ENCODE measurements at places on chromosomes 11 and 22.

DNA sequence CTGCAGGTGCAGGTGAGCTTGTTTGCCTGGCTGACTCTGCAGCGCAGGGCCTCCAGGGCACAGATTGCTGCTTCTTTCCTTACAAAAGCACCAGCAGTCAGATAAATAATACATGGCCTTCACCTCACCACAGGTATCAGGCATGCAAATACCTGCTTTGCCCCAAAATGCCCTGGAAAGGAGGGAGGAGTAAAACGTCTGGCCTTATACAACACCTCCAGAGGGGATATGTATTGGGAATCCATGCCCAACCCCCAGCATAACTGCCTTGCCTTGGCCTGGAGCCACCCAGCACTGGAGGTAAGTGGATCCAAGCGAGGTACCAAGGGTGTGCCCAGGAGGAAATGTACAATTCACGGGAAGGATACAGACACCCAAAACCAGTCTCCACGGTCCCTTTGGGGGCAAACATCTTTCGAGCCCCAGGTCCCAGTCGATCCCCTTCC, 860 bp downstream of the TMEM184B start:
- DNase-seq = no peak

GRCh38 chr11:103110391-103110790, 1.2 kb downstream of the DYNC2H1 start:
- no peak for DNase-seq

DNA sequence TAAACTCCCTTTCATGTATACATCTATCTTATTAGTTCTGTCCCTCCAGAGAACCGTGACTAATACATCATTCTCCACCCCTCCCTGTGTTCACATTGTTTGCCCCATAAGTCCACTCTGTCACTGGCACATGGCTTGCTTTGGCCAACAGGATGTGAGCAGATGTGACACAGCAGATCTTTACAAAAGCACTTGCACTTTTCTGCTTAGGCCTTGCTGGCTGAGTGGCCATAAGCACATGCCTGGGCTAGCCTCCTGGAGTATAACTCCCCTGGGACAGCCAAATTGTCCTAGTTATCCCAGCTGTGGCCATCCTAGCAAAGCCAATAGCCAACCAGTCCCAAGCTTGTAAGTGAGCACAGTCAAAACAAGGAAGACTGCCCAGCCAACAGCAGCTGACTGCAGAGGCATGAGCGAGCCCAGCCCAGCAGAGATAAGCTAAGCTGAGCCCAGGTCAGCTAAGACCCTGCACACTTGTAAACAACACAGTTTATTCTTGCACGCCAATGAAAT, 9.7 kb upstream of the RCN1 start:
- no peak for DNase-seq

GRCh38 chr11:1772270-1773130, 8.8 kb upstream of the CTSD start:
- DNase-seq = peak; percentile 44

DNA sequence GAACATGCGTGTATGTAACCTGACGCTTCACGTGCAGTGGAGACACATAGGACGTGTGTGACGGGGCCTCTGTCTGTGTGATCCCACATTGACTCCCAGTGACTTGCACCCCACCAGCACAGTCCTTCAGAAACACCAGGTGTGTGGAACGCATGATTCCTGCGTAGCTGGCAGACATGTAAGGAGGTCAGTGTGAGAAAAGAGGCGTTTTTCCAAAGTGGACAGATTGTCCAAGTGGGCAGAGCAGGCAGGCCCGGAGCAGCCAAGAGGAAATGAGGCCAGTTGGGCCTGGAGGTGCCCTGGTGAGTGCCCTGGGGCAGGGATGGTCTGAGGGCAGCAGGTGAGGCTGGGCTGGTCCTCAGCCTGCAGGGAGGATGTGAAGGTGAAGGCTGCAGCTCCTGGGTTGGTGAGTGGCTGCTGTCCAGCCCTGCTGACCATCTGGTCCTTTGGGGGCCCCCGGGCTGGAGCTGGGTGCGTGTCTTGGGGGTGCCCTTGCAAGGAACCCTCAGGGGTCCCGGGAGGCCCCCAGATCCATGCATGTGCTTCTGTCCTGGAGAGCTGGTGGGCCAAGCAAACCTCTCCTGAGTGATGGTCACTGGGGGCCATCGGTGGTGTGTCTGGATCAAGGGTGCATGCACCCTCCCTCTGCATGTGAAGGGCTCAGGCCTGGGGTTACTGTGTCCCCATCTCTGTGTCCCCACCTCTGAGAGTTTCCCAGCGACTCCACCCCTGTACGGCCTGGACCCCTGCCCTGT, 26.6 kb downstream of the SHANK3 start:
- DNase-seq = no peak

DNA sequence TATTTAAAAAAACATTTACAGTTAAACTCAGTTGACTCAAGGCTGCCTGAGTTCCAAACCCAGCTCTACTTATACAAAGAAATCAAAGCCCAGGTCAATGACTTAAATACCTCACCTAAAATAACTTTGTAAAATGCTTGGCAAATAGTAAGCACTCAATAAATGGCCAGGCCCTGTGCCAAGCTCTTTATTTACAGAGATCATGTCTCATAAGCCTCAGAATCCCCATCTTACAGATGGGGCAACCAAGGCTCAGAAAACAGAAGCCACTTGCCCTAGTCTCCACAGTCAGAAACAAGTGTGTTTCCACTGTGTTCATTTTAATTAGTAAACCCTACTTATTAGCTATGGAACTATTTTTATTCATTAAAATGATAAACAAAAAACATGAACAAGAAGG, 30.5 kb upstream of the TTC28 start:
- no peak for DNase-seq

DNA sequence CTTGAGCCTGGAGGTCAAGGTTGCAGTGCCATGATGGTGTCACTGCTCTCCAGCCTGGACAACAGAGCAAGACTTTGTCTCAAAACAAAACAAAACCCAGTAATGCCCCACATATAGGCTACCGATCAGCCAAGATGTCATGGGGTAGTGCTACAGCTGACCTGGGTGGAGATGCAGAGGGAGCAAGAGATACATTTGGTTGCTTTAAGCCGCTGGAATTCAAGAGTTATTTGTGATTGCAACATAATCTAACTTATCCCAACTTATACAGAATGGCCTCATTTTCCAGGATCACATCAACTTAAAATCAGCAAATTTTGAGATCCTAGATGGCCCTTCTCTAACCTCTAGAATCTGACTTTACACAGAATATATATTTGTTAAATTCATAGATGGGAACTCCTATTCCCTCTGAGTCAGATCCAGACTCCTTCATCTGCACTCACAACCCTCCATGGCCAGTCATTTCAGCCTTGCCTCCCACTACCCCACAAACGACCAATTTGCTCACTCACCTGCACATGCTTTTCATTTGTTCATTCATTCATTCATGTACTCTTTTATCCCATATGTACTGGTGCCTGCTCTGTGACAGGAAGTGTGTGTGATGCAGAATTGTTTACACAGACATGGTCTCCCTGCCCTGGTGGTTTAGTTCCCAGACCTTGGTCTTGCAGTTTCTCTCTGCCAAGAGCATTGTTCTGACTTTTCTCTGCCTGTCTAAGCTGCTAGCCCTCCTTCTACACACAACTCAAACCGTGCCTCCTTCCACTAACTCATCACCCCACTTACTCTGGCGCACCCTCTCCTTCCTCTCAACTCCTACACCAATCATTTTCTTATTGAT, 24.1 kb upstream of the APLNR start:
- DNase-seq = no peak

DNA sequence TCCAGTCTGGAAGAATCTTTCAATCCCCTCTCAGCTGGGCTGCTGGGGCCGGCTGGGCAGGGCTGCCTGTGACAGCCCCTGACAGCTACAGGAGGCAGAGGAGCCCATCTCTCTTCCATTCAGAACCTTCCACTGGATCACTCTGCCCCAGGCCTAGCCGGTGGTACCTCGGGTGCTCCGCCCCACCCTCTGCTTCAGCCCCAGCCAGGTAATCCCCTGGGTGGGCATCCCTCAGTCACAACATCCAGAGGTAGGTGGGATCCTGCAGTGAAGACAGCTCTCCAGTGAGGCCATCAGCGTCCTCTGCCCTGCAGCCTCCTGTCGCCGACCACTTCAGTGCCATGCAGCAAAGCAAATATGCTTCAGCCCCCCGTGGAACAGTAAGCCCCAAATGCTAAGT, 223.7 kb downstream of the DSCAML1 start:
- DNase-seq = no peak

- DNase-seq = no peak
Measured at GRCh38 chr11:95076416-95076815, 9.7 kb downstream of the SRSF8 start.

- no peak for DNase-seq
Measured at GRCh38 chr11:57397394-57397990, 7.0 kb upstream of the PRG2 start.

DNA sequence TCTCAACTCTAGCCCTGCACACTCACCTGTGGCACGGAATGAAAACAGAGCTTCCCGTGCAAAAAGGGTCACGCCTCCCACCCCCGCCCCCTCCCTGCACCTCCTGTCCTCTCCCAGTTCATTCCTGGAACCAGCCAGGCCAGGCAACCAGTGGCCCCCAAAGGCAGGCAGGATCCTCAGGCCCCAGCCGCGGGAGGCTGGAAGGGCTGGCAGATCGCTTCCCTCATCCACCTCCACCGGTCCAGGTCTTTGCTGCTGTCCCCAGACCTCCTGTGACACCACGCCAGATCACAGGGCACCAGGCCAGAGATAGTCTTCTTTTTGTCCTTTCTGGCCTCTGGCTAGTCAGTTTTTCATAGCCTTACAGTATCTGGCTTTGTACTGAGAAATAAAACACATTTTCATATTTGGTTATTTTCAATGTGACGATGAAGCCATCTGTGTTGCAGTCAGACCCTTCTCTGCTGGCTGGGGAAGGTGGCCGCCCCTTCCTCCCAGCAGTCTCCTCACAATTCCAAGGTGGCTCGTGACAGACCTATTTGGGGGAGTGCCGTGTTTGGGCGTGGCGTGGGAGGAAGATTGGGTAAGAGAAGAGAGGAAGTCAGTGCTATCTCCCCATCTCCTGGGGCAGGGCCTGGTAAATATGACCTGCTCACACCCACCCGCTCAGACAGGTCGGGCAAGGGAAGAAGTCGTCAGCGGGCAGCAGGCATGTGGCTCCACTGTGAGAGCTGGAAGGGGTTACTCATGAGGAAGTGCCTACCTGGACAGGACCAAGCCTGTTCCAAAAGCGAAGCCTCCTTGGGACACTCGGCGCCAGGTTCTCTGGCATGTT, 9.1 kb downstream of the SSH3 start:
- DNase-seq = peak; percentile 44

- no peak for DNase-seq
Measured at GRCh38 chr11:7414973-7415817, 70.1 kb upstream of the OLFML1 start.

GRCh38 chr11:112281726-112282125, 21.1 kb upstream of the PLET1 start:
- no peak for DNase-seq

DNA sequence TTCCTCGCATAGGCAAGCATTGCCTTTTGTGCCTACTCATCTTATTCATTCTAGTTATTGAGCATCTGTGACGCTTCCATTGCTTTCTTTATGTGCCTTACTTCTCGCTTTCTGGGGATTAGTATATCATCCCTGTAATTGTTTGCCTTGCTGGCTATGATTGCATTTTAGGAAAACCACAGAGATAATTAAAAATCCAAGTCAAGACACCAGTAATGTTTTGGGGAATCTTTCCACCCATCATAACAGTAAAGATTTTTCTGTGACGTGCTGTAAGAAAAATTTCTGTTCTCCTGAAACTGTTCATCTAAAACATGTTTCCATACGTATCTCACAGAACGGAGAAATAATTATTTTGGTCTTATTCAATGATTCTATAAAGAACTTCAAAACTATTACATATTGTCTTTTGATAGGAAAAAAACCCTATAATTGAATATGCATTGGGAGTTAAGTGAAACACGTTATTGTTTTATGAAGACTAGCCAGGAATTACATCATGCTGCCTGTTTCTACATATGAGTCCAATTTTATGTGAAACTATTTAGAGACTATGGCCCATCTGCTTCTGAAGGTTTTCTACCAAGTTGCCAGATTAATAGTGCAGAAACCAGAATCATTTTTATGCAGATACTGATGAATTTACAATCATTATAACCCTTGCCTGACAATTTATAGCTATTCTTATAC, 133.7 kb upstream of the FIBIN start:
- no peak for DNase-seq

DNA sequence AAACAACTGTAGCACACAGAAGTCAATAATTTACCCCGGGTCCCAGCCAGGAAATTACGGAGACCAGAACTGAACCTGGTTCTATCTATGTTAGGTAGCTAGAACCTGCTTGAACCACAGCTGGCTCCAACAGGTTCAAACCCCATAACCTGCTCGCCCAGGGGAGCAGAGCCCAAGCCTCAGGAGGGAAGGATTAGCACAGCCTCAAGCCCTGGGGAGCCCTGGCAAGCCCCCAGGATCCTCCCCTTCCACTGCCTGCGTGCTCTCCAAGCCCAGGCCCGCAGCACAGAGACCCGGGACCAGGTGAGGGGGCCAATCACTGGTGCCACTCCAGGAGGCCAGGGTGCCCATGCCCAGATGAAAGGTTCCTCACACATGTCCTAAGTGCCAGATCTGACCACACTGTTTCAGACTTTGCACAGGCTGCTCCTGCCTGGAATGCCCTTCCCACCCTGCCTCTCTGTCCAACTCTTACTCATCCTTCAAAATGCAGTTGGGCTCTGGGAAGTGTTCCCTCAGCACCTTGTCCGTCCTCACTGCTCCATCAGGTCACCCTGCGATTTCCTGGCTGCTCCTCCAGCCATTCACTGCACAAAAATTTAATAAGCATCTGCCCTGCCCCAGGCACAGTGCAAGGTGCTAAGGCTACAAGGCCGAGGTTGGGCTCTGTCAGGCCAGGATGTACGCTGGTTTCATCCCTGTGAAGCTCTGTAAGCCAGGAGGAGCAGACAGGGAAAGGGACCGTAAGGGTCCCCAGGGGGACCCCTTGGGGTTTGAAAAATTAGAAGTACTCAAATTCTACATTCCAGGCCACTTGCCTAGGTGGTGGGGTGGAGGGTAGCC, 32.2 kb downstream of the ARRB1 start:
- DNase-seq = no peak

- DNase-seq = no peak
Measured at GRCh38 chr11:35944503-35945136, 758 bp downstream of the LDLRAD3 start.

DNA sequence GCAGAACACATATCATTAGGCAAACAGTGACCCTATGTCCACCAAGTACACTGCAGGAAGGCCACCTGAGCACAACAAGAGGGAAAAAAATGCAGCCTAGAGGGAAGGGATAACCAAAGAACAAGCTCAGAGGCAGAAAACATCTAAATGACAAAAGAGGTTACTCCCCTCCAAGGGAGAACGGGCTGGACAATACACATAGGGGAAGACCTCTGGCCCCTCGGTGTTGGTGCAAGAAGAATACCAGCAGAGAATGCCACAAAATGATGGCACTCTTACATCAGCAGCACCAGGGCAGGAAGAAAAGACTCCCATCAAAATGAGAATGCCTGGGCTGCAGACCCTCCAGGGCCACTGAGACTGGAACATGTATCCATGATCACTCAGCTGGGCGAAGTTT, 66.6 kb upstream of the OPCML start:
- no peak for DNase-seq

GRCh38 chr11:2263071-2263565, 7.3 kb downstream of the ASCL2 start:
- DNase-seq = no peak
